ENCODE measurements at places on chromosomes 3 and 15. TPM values are rescaled to one million over a fixed set of nuclear protein-coding genes. Genes with fewer than 3 reads are reported as not detected.
A peak's percentile ranks its signal among the peaks of the same experiment; 100 is the strongest.

Gene CCR1
- 8.1 TPM for polyA plus RNA-seq

Gene PRRT3
- 4.6 TPM for polyA plus RNA-seq

- no peak for DNase-seq
Observed at GRCh38 chr15:25056484-25057425, 102.0 kb downstream of the SNRPN start.

DNA sequence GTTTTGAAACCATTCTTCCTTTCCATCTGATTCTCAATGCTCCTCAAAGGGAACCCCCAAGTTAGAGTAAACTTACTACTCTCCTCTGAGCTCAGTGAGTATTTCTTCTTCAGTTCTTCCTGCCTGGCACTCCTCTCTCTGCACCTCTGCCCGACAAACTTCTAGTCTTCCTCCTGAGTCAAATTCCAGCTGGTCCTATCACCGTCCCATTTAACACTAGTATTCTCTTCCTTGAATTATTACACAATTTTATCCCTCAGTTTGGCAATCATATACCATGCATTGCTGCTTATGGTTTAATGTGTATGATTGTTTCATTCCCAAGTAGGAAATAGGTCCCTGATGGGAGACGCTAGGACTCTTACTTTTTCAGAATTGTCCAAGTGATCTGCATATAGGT lies 279.7 kb downstream of the MECOM start:
- DNase-seq, result no peak

GRCh38 chr15:99564221-99565048 lies 1.3 kb upstream of the MEF2A start:
- peak; percentile 39 for DNase-seq
